NCI-H1694 treated with DMSO at 0.1 percent for 48 hours (cell line): ENCODE measurements at places on chromosomes 16 and 17.

GRCh38 chr17:50550661-50551432, 3.9 kb downstream of the SPATA20 start:
- peak; percentile 56 for DNase-seq

DNA sequence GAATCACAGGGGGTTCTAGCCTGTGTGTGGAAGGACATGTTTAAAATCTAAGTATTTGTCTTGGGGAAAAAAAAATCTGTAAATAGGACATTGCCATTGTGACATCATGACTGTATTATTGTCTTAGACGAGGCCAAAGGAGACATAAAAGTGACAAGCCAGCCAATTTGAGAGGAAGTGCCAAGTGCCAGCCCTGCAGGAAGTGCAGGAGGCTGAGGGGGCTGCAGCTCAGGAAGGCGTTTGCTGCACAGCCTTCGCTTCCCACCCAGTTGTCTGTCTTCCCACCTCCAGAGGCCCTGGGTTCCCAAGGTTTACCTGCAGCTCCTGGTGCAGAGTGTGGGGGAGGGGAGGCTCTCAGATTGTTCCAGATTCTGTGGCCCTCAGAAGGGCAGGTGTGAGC, 1.3 kb downstream of the ADCY7 start:
- DNase-seq, result no peak

GRCh38 chr16:88856122-88856827, 472 bp downstream of the GALNS start:
- DNase-seq, result no peak

DNA sequence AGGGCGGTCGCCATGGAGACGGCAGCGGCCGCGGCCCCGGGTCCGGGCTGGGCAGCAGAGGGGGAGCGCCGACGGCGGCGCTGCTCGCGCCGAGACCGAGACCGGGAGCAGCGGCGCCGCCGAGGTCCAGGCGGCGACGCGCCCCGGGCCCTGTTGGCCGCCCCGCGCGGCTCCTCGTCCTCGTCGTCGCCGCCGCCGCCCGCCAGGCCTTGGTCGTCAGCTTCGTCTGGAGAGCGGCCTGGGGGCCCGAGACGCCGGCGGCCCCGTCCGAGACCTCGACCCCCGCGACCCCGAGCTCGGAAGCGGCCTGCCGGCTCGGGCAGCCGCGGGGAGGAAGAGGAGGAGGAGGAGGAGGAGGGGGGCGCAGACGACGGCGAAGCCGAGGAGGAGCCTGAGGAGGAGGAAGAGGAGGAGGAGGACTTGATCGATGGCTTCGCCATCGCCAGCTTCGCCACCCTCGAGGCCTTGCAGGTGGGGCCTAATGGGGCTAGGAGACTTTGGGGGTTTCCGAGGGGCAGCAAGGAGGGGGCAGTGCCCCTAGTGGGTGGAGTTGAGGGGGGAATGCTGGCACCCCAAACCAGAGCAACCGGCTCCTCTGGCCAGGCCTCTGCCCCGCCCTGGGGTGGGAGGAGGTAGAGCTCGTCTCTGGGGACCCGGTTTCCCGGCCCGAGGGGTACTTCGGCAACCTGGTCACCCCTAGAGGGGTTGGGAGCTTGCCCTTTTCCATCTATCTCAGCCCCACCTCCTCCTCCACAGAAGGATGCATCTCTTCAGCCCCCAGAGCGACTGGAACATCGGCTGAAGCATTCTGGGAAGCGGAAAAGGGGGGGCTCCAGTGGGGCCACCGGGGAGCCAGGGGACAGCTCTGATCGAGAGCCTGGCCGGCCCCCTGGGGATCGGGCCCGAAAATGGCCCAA, 1.5 kb downstream of the FBRS start:
- no peak for DNase-seq

DNA sequence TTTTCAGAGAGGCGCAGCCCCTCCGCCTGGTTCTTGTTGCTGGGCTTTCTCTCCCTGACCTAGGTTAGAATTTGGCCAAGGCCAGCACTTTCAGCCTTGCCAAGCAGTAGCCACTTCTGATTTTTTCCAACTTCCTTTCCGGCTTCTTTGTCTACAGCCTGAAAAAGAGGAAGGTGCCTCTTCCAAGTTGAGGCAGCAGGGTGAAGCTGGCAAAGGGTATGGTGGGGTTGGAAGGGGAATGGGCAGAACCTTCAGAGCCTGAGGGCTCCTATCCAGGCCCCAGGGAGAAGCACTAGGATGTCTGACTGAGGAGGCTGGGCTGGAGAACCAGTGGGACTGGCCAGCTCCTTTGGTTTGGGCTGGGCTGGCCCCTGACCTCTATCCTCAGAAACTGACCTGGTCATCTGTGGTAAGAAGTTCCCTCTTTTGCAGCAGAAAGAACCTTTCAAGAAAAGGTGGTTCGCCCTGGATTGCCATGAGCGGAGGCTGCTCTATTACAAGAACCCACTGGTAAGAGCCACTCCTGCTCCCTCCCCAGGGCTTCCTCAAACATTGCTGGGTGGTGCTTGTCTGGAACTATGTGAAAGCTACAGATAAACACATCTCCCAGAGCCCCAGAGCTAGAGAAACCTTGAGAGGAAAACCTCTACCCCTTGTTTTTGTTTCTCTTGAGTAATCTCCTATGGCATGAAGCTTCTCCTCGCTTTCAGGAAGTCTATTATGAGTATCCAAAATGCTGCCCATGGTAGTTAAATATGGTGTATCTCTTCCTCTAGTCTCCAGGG, 16.6 kb upstream of the RNF135 start:
- DNase-seq, result no peak

- DNase-seq, result peak; percentile 82
Observed at GRCh38 chr16:1960665-1961630, 1.6 kb downstream of the NDUFB10 start.

DNA sequence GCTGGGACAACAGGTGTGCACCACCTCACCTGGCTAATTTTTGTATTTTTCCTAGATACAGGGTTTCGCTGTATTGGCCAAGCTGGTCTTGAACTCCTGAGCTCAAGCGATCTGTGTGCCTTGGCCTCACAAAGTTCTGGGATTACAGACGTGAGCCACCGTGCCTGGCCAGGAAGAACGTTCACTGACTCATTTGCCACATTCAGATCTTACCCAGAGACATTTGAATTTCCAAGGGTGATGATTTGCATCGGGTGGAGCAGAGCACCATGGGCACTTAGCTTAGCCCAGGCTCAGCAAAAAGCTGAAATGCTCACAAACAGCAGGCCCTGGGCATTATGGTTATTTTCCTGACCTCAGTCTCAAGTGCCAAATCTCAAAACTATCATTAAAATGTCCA, 14.5 kb upstream of the ADORA2B start:
- no peak for DNase-seq

- no peak for DNase-seq
Observed at GRCh38 chr16:83682868-83683235, 124.9 kb upstream of the HSBP1 start.

GRCh38 chr17:49469831-49470810, 25.0 kb upstream of the NGFR start:
- DNase-seq, result no peak

DNA sequence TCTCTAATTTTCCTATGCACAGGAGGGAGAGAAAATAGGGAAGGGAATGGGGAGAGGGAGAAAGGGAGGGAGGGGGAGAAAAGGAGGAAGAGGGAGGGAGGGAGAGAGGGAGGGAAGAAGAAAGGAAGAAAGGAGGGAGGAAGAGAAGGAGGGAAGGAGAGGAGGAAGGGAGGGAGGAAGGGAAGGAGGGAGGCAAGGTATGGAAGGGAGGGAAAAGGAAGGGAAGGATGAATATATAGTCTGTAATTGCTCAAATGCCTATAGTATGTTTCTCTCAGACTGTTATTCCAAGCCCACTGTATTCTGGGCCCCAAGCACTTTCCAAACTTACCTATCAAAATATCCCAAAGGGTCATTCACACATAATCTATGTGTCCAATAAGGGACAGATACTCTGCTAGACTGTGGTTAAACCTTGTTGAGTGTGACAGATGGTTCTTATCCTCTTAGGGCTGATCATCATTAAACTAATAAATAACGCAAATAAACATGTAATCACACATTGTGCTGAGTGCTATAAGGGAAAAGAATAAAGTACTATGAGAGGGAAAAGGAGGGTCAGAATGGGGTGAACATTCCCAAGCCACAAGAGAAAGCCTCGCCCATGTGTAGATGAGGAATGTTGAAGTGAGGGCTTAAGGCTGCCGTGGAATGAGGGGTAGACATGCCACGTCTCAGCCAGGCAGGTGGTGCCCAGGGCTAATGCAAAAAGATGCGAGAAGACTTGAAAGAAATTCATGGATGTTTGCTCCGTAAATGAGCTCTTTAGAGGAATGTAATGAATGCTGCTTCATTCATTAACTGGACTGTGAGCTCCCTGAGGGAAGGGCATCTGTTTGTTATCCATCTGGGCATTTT, 30.6 kb downstream of the ASIC2 start:
- no peak for DNase-seq

DNA sequence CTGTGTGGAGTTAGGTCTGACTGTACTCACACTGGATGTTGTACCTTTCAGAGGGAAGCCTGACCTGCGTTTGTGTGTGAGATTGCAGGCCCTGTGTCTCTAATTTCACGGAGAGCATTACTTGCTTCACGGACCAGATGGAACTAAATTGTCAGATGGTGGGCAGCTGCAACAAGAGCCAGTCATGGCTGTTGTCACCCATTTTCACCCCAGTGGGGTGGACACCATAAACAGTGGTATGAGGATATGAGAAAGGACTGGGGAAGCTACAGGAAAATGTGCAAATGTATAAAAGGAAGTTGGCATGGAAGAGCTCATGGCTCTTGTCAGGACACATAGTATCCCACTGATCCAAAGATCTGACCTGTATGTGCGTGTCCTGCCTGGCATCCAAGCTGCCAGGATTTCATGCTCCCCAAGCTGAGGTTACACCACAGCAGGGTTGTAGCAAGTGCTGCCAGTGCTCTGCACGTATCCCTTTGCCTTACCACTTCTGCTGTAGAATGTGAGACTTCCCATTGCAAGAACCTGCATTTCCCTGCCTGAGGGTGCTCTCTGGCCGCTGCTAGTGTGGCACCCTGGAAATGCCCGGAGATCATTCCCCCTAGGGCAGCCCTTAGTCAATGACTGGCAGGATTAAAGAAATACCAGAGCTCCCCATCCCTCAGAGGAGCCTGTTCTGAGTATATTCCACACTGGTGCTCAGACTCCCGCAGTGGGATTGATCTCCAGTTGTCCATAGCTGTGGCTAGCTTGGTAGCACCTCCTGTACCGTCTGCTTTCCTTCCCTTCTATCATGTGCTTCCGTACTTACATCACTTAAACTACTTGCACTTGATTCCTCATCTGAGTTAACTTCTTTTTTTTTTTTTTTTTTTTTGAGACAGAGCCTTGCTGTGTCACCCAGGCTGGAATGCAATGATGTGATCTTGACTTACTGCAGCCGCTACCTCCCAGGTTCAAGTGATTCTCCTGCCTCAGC, 70.4 kb upstream of the TANC2 start:
- no peak for DNase-seq

DNA sequence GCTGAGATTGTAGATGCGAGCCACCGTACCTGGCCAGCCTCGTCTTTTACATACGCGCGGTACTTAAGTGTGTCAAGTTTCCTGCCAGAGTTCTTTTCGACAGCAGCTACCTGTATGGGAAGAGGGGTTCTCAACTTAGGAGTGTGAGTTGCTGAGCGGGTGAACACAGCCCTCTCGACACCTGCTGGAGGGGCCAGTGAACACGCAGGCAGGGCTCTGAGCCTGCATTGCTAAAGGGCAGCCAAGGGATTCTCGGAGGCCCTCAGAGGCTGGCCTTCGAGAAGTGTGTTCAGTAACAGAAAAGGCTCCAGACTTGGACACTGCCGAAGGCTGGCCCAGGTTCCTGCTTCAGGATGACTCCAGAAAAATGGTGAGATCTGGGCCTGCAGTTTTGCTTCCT, 6.1 kb downstream of the ZC3H18 start:
- no peak for DNase-seq

GRCh38 chr17:80265205-80266068, 4.8 kb downstream of the RNF213 start:
- DNase-seq, result no peak

DNA sequence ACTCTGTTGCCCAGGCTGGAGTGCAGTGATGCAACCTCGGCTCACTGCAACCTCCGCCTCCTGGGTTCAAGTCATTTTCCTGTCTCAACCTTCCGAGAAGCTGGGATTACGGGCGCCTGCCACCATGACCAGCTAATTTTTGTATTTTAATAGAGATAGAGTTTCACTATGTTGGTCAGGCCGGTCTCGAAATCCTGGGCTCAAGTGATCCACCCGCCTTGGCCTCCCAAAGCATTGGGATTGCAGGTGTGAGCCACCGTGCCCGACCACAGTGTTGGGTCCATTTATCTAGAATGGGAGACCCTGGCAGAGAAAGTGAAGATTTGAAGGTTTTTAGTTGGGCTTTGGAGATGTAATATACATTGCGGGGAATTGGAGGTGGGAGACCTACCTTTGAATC, 70.1 kb downstream of the SNX29 start:
- DNase-seq, result no peak

- no peak for DNase-seq
Observed at GRCh38 chr17:72998343-72998742, 94.1 kb downstream of the SLC39A11 start.

DNA sequence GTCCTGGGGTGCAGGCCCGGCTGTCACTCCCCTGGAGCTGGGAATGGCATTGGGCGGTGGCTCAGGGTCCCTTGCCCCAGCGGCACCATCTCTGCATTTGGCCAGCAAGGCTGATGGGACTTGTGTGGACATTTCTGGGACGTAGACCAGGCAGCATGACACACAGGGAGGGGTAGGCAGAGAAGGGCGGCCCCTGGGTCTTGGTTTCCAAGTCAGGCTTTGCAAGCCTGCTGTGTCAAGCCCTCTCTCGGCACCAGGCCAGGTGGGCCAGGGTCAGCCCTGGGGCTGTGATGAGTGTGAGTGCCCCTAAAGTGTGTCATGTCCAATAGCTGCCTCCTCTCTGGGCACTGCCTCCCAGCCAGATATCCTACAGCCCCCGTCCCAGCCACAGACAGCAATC, 335.2 kb downstream of the SEC14L1 start:
- no peak for DNase-seq

GRCh38 chr16:25109643-25110042, 1.9 kb upstream of the LCMT1 start:
- no peak for DNase-seq

GRCh38 chr16:1688807-1689560, 10.9 kb downstream of the JPT2 start:
- DNase-seq, result no peak

GRCh38 chr17:32803544-32803943, 73.4 kb downstream of the MYO1D start:
- no peak for DNase-seq

DNA sequence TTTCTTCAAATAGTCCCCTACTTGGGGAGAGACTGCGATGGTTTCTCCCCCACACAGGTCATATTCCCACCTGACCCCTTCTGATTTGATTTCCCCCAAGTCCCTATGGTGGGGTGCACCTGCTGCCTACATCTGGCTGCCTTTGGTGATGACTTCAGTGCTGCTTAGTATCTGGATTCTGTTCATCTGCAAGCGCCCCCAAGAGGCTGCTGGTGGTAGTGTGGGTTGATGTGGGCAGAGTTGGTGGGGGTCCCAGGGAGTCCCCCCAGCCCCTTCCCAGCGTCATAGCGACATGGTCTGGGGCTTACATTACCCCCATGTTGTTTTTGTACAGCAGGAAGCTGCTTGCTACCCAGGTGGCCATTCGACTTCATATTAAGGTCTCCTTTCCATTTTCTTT, 99.2 kb downstream of the NTN1 start:
- DNase-seq, result peak; percentile 22

- no peak for DNase-seq
Observed at GRCh38 chr16:53507464-53508179, 4.6 kb upstream of the AKTIP start.
